Mammary microvascular endothelial cell (primary cell): ENCODE measurements at places on chromosomes 5 and 9. TPM values are rescaled to one million over a fixed set of nuclear protein-coding genes. Genes with fewer than 3 reads are reported as not detected.

SLC1A3 gene
- total RNA-seq, result 0.33 and 0.34 TPM in 2 replicates

SURF6 gene
- 13.1 and 13.5 TPM in 2 replicates for total RNA-seq

SAPCD2 gene
- 28.1 and 30.2 TPM in 2 replicates for total RNA-seq

C9orf50 gene
- total RNA-seq, result 0.47 TPM in 1 of 2 replicates, not detected in the other

SPATA31C1 gene
- total RNA-seq, result not detected in 2 replicates

OGN gene
- total RNA-seq, result not detected in 2 replicates

TMEM252 gene
- not detected in 2 replicates for total RNA-seq

CSF2 gene
- 16.8 and 17.5 TPM in 2 replicates for total RNA-seq

TAS2R1 gene
- total RNA-seq, result not detected in 2 replicates

PCDHGA2 gene
- total RNA-seq, result 0.73 and 0.79 TPM in 2 replicates

WNT8A gene
- not detected in 2 replicates for total RNA-seq

FAM153A gene
- not detected in 2 replicates for total RNA-seq

ENTREP1 gene
- 3.3 and 3.7 TPM in 2 replicates for total RNA-seq

CAVIN4 gene
- 0.94 and 1.2 TPM in 2 replicates for total RNA-seq

ADAMTSL2 gene
- not detected in 2 replicates for total RNA-seq
